ENCODE measurements at places on chromosomes 4 and X.

DNA sequence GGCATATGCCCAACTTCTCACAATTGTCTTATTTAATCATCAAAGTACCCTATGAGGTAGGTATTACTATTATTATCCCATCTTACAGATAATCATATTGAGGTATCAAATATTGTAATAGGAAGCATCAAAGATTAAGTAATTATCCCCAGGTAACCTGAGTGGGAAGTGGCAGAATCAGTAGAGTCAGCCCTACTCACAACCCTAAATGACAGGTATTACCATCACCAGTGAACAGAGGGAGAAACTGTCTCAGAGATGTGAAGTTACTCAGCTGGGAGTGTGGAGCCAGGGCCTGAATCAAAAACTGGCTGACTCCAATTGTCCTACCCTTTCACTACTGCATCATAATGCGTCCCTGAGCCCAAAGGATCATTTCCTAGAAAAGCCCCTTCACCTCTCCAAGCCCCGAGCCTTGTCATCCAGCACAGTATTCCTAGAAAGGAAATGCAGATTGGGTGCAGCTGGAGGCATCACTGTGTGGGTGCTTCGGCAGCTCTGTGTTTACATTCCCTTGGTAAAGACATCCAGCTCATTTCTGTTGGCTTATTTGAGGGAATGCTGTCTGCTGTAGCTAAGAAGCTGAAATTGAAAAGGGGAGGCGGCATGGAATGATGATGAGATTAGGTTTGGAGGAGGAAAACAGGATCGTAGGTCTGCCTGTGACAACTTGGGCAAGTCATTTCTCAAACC, 72.8 kb downstream of the DHX15 start:
- no peak for DNase-seq

DNA sequence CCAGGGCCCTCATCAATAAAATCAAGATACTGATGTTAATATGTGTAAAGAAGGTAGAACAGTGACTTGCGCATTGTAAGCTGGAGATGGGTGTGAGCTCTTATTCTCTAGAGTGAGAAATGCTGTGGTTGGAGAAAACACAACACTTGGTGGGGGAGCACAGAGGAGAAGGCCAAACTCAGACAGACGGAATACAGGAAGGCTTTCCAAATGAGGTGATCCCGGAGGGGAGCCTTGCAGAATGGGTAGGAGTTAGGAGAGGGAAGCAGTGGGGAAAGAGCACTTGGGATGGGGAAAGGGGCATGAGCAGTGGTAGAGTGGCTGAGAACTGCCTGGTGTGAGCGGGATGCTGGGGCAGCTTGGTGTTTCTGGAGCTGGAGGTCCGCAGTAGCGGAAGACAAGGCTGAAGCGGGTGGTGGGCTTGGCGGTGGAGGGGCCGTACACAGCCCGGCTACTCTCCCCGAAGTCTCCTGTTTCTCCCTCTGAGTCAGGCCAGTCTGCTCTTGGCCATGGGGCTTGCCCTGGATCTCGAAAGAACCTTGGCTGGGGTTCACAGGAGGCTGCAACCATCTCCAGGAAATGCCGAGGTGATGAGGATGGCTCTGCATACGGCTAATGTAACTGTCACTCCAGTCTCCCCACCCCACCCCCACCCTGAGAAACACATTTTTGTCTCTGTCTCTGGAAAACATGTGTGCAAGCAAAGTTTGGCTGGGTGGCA, 11.3 kb upstream of the PLAC1 start:
- DNase-seq = no peak

GRCh38 chrX:17923546-17923945, 62.4 kb upstream of the RAI2 start:
- DNase-seq = no peak

DNA sequence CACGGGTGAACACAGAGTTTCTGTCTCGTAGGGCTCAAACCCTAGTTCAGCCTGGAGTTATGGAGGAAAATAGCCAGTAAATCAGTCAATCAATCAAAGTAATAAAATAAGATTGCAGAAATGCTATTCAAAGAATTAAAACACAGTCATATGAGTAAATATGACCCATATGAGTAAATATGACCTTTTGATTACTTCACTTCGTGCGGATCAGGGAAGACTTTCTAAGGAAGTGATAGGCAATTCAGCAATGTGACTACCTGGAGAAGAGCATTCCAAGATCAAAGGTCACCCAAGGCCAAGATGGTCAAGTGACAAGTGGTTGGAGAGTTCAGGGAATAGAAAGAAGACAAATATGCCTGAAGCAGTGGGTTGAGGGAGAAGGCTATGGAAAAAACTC, 722.6 kb downstream of the ADGRL3 start:
- no peak for DNase-seq

GRCh38 chr4:130249002-130249401, 1153.0 kb downstream of the C4orf33 start:
- DNase-seq = no peak

DNA sequence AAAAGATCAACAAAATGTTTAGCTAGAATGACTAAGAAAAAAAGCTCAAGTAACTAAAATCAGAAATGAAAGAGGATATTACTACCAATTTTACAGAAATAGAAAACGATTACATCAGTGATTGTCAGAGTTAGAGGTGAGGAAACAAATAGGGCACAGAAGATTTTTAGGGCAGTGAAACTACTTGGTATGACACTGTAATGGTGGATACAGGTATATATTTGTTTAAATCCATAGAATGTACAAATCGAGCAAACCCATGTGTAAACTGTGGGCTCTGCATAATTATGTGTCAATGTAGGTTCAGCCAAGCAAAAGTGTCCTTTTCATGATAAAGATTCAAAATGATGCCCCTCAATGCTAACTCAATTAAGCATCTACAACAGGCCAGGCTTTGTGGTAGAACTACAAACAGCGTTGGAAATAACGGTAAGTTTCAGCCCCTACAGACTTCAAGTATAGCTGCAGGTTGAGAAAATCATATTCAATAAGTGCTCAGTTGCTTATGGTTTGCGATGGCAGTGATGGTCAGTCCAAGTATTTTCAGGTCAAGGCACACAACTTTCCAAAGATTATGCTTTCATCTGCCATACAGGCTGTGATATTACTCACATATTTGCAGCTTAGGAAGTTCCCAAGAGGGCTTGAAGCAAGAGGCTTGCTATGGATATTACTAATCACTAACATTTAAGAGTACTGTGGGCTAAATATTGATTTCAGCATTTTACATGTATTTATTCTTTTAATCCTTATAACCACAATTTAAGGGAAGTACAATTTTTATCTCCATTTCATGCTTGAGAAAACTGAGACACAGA, 158.6 kb downstream of the TET2 start:
- no peak for DNase-seq

GRCh38 chr4:8201321-8201781, 2.3 kb downstream of the SH3TC1 start:
- peak; percentile 70 for DNase-seq

DNA sequence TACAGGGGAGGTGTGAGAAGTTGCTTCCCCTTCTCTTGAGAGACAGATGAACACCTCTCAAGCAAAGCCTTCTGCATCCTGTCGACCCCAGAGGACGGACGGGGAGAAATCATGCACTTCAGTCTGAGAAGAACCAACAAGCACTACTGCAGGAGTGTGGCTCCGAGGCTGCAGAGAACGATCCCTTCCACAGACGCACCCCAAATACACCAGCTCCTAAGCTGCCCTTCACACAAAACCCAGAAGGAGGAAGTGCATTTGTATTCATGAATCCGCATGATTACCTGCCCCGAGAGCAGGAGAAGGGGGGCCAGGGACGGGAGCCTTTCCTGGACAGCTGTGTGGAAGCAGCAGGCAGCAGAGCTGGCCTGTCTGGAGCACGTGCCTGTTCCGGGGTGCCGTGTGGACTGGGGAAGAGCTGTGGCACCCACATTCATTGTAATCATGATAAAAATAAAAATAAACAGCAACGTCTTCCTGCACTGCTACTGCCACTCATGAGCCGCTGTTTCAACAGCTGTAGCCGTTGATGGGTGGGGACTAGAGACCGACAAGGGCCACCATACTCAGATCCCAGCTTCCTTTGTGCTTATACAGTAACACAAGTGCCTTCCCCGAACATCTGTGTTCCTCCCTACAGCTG, 42.9 kb downstream of the ACSL1 start:
- DNase-seq = no peak

DNA sequence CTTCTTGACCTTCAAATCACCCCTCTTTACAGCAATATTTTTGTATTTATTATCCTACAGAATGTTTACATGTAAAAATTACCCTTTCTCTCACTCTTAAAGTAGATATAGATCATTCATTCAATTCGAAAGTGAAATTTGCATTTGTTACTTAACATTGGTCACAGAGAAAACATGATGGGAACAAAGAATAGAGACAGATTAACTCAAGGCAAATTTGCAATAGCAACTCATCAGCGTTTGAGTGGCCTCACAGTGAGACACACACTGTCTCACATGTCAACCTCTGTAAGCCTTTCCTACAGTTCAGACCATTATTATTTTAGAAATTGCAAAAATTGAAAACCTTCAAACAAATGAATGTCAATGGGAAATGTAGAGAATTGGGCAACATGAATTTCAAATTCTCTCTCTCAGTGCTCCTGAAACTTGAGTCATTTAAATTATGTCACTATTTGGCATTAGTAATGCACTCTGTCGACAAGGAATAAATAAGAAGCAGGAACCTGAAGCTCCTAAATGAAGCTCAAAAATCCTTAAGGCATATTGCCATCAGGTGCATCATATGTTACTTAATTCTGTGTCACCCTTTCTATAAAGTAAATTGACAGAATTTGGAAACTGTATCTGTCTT, 148.3 kb upstream of the ANXA10 start:
- no peak for DNase-seq

- no peak for DNase-seq
Measured at GRCh38 chrX:50161127-50161526, 39.7 kb downstream of the AKAP4 start.
